Vagina (tissue), 2 donors: ENCODE measurements at places on chromosomes 3 and 15.
A peak's percentile ranks its signal among the peaks of the same experiment; 100 is the strongest.

DNA sequence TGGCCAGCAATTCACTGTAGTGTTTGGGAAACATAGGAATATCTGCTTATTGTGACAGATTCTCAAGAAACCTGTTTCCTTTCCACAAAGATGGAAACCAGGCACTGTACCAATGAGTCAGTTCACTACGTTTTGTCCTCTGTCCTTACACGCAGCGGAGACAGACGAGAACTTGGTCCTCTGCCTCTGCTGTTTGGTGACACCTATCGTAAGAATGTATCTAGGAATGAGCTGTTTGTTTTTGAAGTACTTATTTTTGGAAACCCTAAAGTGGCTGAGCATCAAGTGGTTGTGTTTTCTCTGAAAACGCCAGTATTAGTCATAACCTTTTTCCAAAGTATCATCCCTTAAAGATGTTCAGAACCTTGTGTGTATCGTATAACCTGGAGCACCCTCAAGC lies 93.0 kb downstream of the PGPEP1L start:
- H3K36me3 ChIP-seq = no peaks in the 10 kb centered on the region
- DNase-seq = no peak
- H3K27me3 ChIP-seq = no peaks in the 10 kb centered on the region
- no peak overlapping the region for H3K4me3 ChIP-seq

- peaks cover 10% of the 10 kb centered on the region for H3K4me1 ChIP-seq
- no peak overlapping the region for H3K4me3 ChIP-seq
- peaks cover 14% of the 10 kb centered on the region for H3K36me3 ChIP-seq
- H3K27ac ChIP-seq = no peak overlapping the region
- no peak for DNase-seq
- H3K27me3 ChIP-seq = no peaks in the 10 kb centered on the region
These were observed 8.4 kb downstream of the CLCN2 start for GRCh38 chr3:184352897-184353545.

DNA sequence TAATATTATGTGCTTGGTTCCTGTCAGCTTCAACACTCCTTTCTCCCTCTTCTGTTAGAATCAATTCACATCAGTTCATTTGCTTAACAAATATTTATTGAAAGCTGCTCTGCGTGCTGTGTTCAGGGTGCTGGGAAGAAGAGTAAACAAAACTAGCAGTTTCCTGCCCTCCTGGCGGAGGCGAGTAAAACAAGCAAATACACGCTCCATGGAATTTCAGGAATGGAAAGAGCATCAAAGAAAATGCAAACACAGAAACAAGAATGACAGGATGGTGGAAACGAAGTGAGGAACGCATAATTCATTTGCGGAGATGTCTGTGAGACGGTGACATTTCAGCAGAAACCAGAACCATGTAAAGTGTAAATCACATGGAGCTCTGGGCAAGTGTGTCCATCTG lies 49.4 kb upstream of the SPTSSB start:
- no peak overlapping the region for H3K27ac ChIP-seq
- no peak overlapping the region for H3K4me3 ChIP-seq
- DNase-seq = no peak
- H3K36me3 ChIP-seq = no peaks in the 10 kb centered on the region
- H3K4me1 ChIP-seq = peaks cover 15% of the 10 kb centered on the region

- H3K27me3 ChIP-seq = no peaks in the 10 kb centered on the region
- no peaks in the 10 kb centered on the region for H3K4me1 ChIP-seq
- peaks cover 5% of the 10 kb centered on the region for H3K36me3 ChIP-seq
These were observed 60.8 kb downstream of the OXNAD1 start for GRCh38 chr3:16325850-16326249.

DNA sequence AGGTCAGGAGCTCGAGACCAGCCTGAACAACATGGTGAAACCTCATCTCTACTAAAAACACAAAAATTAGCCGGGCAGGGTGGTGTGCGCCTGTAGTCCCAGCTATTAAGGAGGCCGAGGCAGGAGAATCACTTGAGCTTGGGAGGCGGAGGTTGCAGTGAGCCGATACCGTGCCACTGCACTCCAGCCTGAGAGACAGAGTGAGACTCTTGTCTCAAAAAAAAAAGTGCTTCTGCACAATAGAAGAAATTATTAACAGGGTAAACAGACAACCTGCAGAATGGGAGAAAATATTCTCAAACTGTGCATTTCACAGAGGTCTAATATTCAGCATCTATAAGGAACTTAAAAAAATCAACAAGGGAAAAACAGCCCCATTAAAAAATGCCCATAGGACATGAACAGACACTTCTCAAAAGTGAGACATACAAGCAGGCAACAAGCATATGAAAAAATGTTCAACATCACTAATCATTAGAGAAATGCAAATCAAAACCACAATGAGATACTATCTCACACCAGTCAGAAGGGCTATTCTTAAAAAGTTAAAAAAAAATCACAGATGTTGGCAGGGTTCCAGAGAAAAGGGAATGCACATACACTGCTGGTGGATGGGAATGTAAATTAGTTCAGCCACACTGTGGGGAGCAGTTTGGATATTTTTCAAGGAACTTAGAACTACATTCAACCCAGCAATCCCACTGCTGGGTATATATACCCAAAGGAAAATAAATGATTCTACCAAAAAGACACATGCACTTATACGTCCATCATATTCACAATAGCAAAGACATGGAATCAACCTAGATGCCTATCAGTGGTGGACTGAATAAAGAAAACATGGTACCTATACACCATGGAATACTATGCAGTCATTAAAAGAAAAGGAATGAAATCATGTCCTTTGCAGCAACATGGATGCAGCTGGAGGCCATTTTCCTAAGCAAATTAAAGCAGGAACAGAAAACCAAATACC lies 75.5 kb downstream of the MSL2 start:
- no peaks in the 10 kb centered on the region for H3K4me1 ChIP-seq
- no peak overlapping the region for H3K27ac ChIP-seq
- H3K4me3 ChIP-seq = no peak overlapping the region
- DNase-seq = no peak
- H3K27me3 ChIP-seq = no peaks in the 10 kb centered on the region

DNA sequence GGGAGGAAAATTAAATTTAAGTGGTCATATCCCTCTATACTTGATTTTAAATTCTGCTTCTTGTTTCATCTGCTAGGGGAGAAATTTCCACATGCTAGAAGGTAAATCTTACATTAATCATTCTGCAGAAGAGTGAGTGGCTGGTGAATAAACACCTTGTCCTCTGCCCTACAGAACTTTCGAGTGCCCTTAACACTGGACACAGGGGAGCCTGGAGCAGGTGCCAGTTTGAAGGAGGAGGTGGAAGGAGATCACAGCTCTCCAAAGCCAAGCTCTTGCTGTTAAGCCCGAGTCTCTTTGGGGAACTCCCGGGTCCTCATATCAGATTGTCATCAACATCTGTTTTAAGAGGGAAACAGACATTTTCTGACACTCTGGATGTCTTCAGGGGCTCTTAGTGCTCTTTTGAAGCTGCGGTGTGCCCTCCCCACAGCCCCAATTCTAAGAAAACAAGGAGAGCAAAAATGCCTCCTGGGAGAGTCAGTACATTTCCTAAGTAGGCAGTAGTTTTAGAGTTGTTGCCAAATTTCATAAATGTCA lies 31.3 kb downstream of the LAMP3 start:
- no peaks in the 10 kb centered on the region for H3K36me3 ChIP-seq
- H3K27me3 ChIP-seq = no peaks in the 10 kb centered on the region
- no peak overlapping the region for H3K27ac ChIP-seq

- H3K27me3 ChIP-seq = no peaks in the 10 kb centered on the region
- DNase-seq = no peak
- H3K27ac ChIP-seq = no peak overlapping the region
- H3K36me3 ChIP-seq = no peaks in the 10 kb centered on the region
- H3K4me3 ChIP-seq = no peak overlapping the region
These were observed 181.0 kb upstream of the CGNL1 start for GRCh38 chr15:57195326-57195725.

GRCh38 chr3:69751074-69751476 lies 11.8 kb downstream of the MITF start:
- no peak overlapping the region for H3K4me3 ChIP-seq
- H3K27ac ChIP-seq = peak overlapping the region; percentile 79
- no peaks in the 10 kb centered on the region for H3K27me3 ChIP-seq

DNA sequence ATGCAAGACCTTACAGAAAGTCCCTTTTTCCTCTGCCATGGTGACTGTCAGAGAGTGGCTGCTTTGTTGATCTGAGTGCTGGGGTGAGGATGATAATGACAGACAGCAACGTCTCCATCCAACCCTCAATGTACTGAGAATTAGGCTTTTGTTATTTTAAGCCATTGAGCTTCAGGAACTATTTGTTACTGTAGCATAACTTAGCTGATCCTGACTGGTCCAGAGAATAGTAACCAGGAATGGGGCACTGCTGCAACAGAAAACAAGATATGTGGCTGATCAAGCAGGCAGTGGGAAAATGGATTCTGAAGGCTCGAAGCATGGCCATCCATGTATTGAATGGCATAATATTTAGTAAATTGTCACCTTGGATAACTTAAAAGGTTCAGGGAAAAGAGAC lies 5.2 kb upstream of the KLF13 start:
- no peak overlapping the region for H3K27ac ChIP-seq
- no peak overlapping the region for H3K4me3 ChIP-seq
- H3K36me3 ChIP-seq = no peaks in the 10 kb centered on the region
- H3K27me3 ChIP-seq = no peaks in the 10 kb centered on the region
- no peak for DNase-seq

DNA sequence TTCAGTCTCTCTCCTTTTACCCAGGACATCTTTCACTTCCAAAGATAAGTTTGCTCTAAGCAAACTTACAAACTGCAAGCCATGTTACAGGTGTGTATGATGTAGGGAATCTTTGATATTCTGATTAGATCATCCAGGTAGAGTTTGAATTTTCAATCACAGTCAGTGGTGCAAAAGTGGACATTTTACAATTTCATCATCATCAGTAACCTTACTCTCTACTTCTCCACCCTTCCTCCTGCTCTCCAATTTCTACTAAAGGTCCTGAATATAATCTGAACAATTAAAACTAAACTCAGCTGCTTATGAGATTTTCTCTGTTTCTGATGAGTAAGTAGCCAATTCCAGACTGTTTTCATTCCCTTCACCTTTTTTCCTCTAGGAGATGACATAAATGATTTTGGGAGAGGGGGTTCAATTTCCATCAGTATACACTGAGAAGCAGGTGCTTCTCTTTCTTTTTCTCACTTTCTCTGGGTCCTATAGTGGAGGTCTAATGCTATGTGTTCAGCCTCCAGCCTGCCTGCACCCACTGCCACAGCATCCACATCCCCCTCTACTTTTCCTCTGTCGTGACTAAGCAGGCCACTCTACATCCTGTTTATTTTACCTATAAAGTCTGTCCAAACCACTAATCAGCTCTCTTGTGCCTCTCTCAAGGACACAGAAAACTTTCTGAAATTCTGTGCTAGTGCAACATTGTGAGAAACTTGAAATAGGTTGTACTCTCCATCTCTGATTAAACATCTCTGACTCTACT lies 27.6 kb downstream of the SUCNR1 start:
- no peak for DNase-seq
- peaks cover 14% of the 10 kb centered on the region for H3K4me1 ChIP-seq
- no peak overlapping the region for H3K4me3 ChIP-seq
- no peak overlapping the region for H3K27ac ChIP-seq
- no peaks in the 10 kb centered on the region for H3K27me3 ChIP-seq

DNA sequence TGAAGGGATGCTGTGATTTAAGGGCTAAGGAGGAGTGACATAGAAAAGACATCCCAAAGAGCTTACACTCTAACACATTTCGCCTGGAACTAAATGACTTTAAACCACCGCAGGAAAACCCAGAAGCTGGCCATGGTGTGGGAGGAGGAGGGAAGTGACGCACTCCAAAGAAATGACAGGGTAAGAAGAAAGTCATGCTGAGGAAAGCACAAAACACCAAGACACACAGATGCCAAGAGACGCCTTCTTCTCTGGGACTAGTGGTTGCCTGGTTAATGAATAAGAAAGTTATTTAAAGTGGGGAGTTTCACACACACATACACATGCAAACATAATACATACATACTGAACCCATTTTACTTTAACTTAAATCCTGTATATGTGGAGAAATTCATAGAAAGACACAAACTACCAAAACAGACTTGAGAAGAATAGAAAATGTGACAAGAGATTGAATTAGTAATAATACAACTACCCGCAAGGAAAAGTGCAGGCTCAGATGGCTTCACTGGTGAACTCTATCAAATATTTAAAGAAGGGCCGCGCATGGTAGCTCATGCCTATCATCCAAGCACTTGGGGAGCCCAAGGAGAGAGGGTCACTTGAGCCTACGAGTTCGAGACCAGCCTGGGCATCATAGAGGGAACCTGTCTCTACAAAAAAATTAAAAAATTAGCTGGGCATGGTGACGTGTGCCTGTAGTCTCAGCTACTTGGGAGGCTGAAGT lies 125.5 kb downstream of the NSMCE3 start:
- H3K27me3 ChIP-seq = no peaks in the 10 kb centered on the region
- H3K4me3 ChIP-seq = no peak overlapping the region
- H3K4me1 ChIP-seq = peaks cover 14% of the 10 kb centered on the region
- no peak for DNase-seq
- H3K36me3 ChIP-seq = no peaks in the 10 kb centered on the region

DNA sequence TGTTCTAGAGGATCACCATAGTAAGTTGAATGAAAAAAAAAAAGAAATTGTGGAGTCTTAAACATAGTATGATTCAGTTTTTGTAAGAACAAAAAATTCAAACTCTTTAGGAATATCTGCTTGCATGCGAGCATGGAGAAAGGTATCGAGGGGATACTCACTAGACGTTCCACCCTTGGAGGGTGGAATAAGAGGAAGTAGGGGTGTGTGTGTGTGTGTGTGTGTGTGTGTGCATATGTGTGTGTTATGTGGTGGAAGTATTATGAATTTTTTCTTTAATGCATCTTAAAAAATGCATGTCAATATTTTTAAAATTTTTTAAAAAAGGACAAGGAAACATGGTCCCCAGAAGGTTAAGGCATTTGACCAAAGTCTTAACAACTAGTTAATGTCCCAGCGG lies 26.5 kb upstream of the SIAH2 start:
- no peak overlapping the region for H3K27ac ChIP-seq
- H3K36me3 ChIP-seq = no peaks in the 10 kb centered on the region
- H3K4me3 ChIP-seq = no peak overlapping the region
- H3K27me3 ChIP-seq = no peaks in the 10 kb centered on the region
- H3K4me1 ChIP-seq = no peaks in the 10 kb centered on the region
- no peak for DNase-seq

GRCh38 chr3:101133652-101134051 lies 140.4 kb upstream of the ABI3BP start:
- no peaks in the 10 kb centered on the region for H3K27me3 ChIP-seq
- no peak overlapping the region for H3K4me3 ChIP-seq
- H3K27ac ChIP-seq = no peak overlapping the region
- no peak for DNase-seq

GRCh38 chr3:12275974-12276650 lies 12.8 kb upstream of the PPARG start:
- no peaks in the 10 kb centered on the region for H3K4me1 ChIP-seq
- no peak overlapping the region for H3K4me3 ChIP-seq
- H3K27ac ChIP-seq = no peak overlapping the region
- H3K36me3 ChIP-seq = no peaks in the 10 kb centered on the region
